ENCODE measurements at places on chromosomes 3 and 15. TPM values are rescaled to one million over a fixed set of nuclear protein-coding genes. Genes with fewer than 3 reads are reported as not detected.

GRCh38 chr3:14685179-14685578, 10.2 kb downstream of the C3orf20 start:
- H3K36me3 ChIP-seq, result no peaks in the 10 kb centered on the region
- no peak overlapping the region for H3K4me3 ChIP-seq
- H3K27me3 ChIP-seq, result peaks cover 36% of the 10 kb centered on the region
- no peak for DNase-seq

DNA sequence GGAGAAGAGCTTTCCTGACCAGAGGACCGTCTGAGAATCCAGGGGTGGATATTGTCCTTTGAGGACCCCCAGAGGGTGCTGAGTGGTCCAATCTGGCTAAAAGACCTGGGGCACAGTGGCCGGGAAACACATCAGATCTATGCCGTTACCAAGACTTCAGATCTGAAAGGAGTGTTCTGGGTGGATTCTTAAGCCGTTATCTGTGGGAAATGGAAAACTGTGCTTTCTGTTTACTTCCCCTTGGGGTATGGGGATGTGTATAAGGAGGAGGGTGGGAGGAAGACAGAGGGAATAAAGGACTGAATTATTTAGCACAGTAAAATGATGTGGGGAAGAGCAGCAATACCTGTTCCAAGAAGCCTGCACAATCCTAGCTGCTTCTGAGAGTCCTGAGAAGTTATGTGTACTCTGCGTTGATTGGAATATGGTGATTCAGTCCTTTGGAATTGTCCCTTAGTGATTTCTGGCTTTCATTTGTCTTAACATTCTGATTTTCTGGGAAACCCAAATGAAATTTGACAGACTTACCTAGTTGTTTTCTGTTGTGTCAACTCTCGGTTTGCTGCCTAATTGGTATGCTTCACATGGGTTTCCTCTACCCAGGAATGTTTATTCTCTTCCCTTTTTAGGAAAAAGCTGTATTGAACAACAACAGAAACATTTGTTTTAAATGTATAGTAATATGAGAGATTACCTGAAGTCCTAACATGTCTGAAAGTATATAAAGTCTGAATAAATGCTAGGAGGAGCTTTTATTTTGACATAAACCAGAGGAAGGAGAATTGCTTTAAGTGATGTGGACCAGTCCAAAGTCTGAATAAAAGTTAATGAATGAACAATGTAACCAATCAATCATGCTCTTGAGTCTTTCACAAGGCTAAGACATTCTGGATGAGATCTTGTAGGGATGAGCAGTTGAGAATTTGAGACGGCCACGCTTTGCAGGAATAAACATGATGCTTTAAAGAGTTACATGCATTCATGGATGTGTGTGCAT, 427.1 kb upstream of the C2CD4B start:
- no peaks in the 10 kb centered on the region for H3K36me3 ChIP-seq
- no peak overlapping the region for H3K27ac ChIP-seq
- no peak overlapping the region for H3K4me3 ChIP-seq
- H3K4me1 ChIP-seq, result peaks cover 39% of the 10 kb centered on the region
- H3K27me3 ChIP-seq, result peaks cover 4% of the 10 kb centered on the region

TMEM40 gene
- 2.4 TPM for total RNA-seq

ACKR2 gene
- total RNA-seq, result 0.19 TPM

GOLGA8G gene
- total RNA-seq, result not detected

KCNMB3 gene
- 3.2 TPM for total RNA-seq
